ENCODE measurements at places on chromosomes 3 and 15. TPM values are rescaled to one million over a fixed set of nuclear protein-coding genes. Genes with fewer than 3 reads are reported as not detected.
A peak's percentile ranks its signal among the peaks of the same experiment; 100 is the strongest.

GRCh38 chr3:48524970-48525369 is 21.0 kb upstream of the SHISA5 start:
- DNase-seq = no peak

DNA sequence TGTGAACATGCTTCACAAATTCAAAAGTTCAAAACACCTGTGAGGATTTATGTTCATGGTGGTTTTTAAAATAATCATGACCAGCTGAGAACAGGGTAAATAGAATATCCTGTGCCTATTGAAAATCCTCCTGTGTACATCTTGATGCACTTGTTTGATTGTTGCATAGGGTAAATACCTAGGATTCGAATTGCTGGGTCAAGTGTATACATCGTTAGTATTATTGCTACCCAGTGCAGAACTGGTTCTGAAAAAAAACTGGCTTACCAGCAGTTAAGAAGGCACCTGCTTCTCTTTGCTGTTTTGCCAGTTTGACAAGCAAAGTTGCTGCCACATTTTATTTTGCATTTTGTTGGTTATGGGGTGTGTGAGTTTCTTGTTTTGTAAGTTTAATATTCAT is 272.6 kb downstream of the CLSTN2 start:
- no peak for DNase-seq

DNA sequence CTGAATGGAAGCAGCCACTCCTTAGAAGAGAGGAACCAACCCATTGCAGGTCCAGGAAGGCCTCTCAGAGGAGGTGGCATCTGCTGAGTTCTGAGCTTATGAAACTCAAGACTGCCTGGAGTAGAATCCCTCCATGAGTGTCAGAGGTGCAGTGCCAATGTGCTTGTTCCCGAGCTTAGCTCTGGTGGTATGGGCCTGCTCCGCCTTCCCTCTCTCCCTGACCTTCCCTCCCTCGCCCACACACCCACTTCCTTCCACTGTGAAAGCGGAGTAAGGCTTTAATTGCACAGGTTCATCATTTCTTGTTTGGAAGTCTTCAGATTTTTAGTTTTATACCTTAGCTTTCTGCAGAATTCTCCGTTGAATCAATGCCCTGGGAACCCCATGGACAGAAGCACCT is 208.0 kb upstream of the BHLHE40 start:
- no peak for DNase-seq

GRCh38 chr15:80890341-80891005 is 99.1 kb downstream of the MESD start:
- DNase-seq = no peak

- DNase-seq = no peak
Measured at GRCh38 chr15:59873644-59874272, 130.4 kb upstream of the FOXB1 start.

DNA sequence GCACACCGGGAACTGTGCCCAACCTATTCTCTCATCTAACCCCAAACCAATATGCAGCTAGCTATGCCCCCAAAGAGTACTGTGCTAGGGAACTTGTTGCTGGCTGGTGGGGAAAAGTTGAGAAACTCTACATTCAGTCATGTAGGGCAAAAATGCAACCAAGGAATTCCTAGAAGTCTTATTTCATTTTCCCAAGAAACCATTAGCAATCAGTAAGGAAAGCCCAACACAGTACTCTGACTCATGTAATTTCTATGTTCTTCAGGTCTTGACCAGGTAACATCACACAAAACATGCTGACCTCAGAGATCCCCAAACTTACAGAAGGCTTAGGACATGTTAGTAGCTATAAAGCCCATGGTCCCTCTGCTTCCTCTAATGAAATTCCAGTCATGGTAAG is 52.1 kb downstream of the TASOR start:
- DNase-seq = no peak

- DNase-seq = no peak
Measured at GRCh38 chr3:15241341-15241740, 35.3 kb downstream of the CAPN7 start.

- DNase-seq = peak; percentile 78
Measured at GRCh38 chr3:48428572-48429316, 1.1 kb downstream of the PLXNB1 start.

DNA sequence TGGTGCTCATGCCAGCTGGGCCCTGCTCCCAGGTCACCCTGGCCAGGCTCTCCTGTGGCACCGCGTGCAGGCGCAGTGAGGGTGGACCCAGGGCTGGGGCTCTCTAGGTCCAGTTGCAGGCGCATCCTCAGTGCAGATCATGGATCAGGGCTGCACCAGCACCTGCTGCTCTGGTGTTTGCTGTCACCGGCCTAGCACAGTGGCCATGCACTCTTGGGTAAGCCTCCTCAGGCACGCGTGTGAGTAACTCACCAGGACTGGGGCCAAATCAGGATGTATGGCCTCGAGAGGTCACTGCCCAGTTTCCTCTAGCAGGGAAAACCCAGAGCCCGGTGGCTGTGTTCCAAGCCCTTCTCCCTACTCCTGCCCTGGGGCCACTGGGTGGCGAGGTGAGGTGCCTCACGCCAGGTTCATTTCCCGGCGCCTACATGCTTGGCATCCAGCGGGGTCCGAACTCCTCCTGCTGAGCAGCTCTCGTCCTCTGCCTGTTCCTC is 45.5 kb upstream of the SLC41A3 start:
- DNase-seq = peak; percentile 39

DNA sequence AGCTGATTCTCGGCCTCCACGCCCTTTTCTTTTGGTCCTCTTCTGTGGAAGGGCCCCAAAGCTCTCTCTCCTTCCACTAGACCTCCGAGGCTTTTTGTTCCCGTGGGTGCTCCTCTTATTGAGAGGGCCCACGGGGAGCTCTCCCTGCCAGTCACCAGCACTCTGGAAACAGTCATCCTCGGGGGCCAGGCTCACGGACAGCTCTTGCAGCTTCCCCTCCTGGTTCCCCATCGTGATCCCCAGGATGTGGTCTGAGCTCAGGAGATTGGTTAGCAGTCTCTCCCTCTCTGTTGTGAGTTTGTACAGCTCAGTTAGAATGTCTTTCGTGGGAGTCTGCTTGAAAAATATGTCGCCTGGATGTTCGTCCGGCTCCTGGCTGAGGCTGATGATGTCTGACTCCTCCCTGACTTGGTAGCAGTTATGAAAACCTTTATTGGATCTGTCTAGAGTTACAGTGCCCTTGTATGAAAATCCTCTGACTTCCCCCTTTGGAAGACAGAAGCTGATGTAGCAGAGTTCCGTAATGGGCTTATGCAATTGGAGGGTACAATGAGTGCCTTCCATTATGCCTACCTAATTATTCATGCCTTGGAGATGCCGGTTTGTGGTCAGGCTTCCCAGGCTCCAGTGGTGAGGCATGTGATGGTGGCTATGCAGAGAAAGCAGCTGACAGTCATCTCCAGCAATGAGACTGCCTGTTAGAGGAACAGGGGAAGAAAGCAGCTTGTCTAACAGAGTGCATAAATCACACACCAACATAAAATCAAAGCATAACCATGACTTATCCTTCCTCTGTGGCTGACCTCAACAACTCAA is 40.0 kb downstream of the FMN1 start:
- no peak for DNase-seq

GRCh38 chr3:73765878-73766545 is 141.3 kb upstream of the PDZRN3 start:
- DNase-seq = no peak

The GOLGA8J gene
- not detected for total RNA-seq

The IGDCC3 gene
- total RNA-seq = 45.7 TPM

The MITF gene
- total RNA-seq = 1.9 TPM

The EFHB gene
- total RNA-seq = 1.3 TPM

The SMCO1 gene
- not detected for total RNA-seq

The CCR5 gene
- total RNA-seq = not detected

The TTC23 gene
- 23.0 TPM for total RNA-seq

The SERPINI1 gene
- 9.9 TPM for total RNA-seq

The CLDN18 gene
- total RNA-seq = not detected

The CPA3 gene
- total RNA-seq = not detected

Data from H1 (cell line).